ENCODE measurements at places on chromosomes 5 and 9.
A peak's percentile ranks its signal among the peaks of the same experiment; 100 is the strongest.

- DNase-seq = no peak
Observed at GRCh38 chr5:13566871-13567339, 377.6 kb downstream of the DNAH5 start.

- peak; percentile 52 for DNase-seq
Observed at GRCh38 chr9:2655411-2655901, 33.9 kb downstream of the VLDLR start.

DNA sequence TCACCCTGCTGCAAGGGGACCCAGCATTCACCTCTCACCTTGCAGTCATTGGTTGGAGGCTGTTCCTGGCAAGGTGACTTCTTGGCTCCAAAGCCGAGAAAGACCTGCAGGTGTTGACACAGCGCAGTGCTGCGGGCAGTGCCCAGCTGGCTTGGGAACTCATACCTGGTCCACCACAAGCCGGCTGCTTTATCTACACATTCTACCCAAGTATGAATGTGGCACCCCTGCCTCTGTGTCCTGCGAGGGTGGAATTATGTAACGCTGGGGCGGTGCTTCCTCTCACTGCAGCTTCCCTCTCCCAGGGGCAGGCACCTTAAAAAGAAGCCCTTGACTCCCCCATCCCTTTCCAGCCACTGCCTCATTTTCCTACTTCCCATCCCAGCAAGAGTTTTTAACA lies 2.5 kb upstream of the ZMYND19 start:
- DNase-seq = no peak

DNA sequence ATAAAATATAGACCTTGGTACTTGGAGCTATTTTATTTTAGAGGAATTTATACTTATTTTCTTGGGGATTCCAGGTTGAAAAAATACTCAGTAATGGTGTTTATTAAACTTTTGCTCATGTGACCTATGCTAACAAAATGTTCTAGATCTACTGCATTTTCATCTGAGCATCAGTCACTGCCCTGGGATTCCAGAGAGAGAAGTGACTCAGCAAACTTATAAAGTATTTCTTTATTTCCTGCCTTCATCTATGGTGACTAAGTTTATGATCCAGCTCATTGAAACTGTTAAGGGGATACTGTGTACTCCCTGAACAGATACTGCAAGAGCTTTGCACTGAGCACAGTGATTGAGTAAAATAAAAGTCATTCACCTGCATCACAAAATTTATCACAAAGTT lies 298.5 kb upstream of the CDH18 start:
- DNase-seq = no peak

DNA sequence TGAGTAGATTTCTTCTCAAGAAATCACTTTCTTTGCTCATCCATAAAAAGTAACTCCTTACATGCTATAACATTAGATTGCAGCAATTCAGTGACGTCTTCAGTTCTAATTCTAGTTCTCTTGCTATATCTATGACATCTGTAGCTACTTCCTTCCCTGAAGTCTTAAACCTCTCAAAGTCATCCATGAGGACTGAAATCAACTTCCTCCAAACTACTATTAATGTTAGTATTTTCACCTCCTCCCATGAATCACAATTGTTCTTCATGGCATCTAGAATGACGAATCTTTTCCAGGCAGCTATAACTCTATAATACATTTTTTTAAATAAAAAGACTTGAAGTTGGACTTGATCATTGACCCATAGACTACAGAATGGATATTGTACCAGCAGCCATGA lies 46.2 kb upstream of the PRRC1 start:
- DNase-seq = no peak

DNA sequence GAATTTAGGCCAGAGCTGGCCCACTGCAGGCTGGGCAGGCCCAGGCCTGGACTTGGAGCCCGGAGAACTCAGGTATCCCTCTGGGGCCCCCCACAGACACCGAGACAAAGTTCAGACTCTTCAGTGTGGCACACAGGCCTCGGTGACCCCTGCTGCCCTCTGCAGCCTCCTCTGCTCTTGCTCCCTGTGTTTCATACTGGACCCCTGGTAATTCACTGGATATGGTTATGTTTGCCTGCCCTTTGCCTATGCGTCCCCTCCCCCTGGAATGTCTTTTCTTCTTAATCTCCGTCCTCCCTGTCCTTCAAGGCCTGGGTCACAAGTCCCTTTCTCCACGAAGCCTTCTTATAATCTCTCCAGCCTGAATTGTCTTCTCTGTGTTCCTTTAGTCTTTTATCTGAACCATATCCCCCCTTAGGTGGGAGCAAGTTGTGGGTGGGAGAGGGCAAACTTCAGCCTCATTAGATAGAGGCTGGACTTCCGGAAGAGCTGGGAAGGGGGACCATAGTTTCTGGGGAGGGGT lies 30.1 kb downstream of the GSN start:
- no peak for DNase-seq

DNA sequence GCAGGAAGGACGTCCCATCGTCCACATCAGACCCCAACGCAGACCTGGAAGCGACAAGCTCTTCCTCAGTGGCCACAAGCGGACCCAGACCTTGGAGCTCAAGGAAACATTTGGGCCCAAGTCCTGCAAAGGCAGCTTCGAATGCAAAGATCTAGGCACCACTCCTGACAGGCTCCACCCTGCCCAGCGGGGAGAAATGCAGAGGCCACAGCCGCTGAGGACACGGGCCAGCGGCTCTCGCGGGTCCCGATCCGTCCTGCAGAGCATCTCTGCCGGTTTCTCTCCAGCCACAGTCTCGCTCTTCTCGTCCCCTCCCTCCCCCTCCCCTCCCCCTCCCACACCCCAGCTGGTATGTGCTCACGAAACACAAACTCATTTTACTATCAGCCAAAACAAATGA lies 4.9 kb downstream of the SOHLH1 start:
- no peak for DNase-seq

GRCh38 chr5:116506488-116506887 lies 68.1 kb downstream of the SEMA6A start:
- DNase-seq = no peak

- no peak for DNase-seq
Observed at GRCh38 chr5:175524211-175524610, 45.9 kb downstream of the SFXN1 start.

DNA sequence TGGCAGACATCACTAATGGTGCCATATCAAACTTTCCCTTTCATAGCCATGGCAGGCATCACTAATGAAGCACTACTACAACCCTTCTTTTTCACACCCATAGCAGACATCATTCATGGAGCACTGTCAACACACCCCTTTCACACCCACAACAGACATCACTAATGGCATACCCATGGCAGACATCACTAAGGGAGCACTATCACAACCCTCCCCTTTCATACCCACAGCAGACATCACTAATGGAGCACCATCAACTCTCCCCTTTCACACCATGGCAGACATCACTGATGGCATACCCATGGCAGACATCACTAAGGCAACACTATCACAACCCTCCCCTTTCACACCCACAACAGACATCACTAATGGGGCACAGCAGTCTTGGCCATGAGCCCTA lies 33.7 kb downstream of the LAMC3 start:
- no peak for DNase-seq

DNA sequence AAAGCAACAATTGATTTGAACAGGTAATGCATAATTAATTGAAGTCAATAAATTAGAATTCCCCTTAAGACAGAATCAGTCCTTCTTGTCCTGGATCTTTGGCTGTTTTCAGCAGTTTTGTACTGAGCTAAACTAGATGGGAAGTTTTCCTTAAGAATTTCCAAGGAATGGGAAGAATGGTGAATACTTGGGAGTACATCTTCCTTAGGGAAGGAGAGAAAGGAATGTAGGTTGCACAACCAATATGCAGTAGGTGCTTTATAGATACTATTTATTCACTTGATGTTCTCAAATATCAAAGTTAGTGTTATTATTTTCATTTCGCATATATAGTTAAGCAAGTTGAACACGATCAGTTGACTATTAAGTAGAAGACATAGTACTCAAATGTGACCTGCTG lies 183.5 kb upstream of the MAP1B start:
- no peak for DNase-seq

- no peak for DNase-seq
Observed at GRCh38 chr5:90133941-90134340, 275.6 kb downstream of the CETN3 start.

- no peak for DNase-seq
Observed at GRCh38 chr5:122584411-122585300, 190.2 kb upstream of the SNX2 start.

GRCh38 chr5:61370506-61370905 lies 38.4 kb downstream of the ZSWIM6 start:
- no peak for DNase-seq

- no peak for DNase-seq
Observed at GRCh38 chr9:136774416-136775045, 10.2 kb upstream of the LCN15 start.

Measured in stimulated activated CD4-positive, alpha-beta T cell treated with anti-CD3 and anti-CD28 coated beads, Interleukin-1b, Interleukin-23, amount 100 ng/mL, for 48 hours (primary cell).